ENCODE measurements at places on chromosomes 7 and 10. TPM values are rescaled to one million over a fixed set of nuclear protein-coding genes. Genes with fewer than 3 reads are reported as not detected.

Gene IL6
- 0.69 TPM for total RNA-seq

Gene CHN2
- total RNA-seq, result 3.1 TPM

Gene MYL10
- not detected for total RNA-seq

Gene NKX2-3
- total RNA-seq, result not detected

Gene ADIRF
- total RNA-seq, result not detected

Data from H7 (cell line).